Ovary (tissue), 10 donors: ENCODE measurements at places on chromosomes 1 and 21. TPM values are rescaled to one million over a fixed set of nuclear protein-coding genes. Genes with fewer than 3 reads are reported as not detected.
A peak's percentile ranks its signal among the peaks of the same experiment; 100 is the strongest.

DNA sequence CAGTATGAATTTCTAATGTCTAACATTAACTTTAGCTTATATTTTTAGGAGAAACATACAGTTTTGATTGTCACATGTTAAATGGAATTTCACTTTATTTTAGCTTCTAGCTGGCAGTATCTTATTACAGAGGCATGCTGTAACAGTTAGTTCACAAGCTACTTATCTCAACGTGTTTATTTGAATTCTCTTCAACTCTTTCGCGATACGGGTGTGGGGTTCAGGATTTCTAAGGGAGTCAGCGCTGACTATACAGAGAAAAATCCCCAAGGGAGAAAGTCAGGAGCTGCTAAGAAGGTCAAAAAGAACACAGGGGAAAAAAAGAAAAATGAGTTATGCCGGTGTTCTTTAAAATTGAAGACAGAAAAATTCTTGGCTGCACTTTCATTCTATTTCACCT lies 296.2 kb downstream of the VAV3 start:
- H3K4me3 ChIP-seq = no peak overlapping the region
- no peaks in the 10 kb centered on the region for H3K4me1 ChIP-seq
- H3K36me3 ChIP-seq = no peaks in the 10 kb centered on the region
- H3K27me3 ChIP-seq = no peaks in the 10 kb centered on the region
- no peak overlapping the region for H3K27ac ChIP-seq

- no peak overlapping the region for H3K4me3 ChIP-seq
- H3K27me3 ChIP-seq = no peaks in the 10 kb centered on the region
- H3K27ac ChIP-seq = no peak overlapping the region
- peak; percentile 52 for DNase-seq
- H3K4me1 ChIP-seq = no peaks in the 10 kb centered on the region
These were observed 23.3 kb upstream of the GBP2 start for GRCh38 chr1:89149229-89149628.

GRCh38 chr1:41713141-41713540 lies 205.6 kb downstream of the HIVEP3 start:
- DNase-seq = no peak
- no peak overlapping the region for H3K27ac ChIP-seq
- H3K4me1 ChIP-seq = no peaks in the 10 kb centered on the region
- H3K36me3 ChIP-seq = no peaks in the 10 kb centered on the region

- no peaks in the 10 kb centered on the region for H3K36me3 ChIP-seq
- no peak overlapping the region for H3K27ac ChIP-seq
These were observed 21.6 kb upstream of the TRIM45 start for GRCh38 chr1:117143172-117143571.

DNA sequence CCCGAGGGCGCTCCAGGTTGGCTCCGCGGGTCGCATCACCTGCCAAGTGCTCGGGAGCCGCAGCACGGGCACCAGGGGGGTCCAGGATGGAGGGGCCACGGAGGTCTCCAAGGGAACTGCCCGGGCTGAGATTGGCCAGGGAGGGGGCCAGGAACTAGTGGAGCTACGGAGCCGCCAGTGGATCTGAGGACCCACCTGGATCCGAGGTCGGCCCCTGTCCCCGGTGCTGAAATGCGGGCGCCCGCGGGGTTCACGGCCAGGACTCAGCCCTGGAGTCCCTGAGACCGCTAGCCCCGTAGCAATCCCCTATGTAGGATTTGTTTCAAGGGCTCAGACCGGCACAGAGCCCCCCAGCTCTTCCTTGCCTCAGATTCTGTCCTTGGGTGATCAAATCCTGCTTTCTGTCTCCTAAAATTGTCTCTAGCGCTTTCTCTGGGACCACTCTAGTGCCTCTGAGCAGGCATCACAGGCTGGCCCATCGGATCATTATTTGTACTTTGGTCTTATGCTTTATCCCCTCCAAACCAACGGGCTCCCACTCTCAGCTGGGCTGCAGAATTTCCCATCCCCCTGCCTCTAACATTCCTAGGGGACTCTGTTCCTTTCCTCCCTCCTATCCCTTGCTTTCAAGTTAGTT lies 27.3 kb downstream of the KIAA2013 start:
- H3K4me3 ChIP-seq = no peak overlapping the region
- H3K27me3 ChIP-seq = no peaks in the 10 kb centered on the region
- no peak overlapping the region for H3K27ac ChIP-seq
- DNase-seq = no peak

DNA sequence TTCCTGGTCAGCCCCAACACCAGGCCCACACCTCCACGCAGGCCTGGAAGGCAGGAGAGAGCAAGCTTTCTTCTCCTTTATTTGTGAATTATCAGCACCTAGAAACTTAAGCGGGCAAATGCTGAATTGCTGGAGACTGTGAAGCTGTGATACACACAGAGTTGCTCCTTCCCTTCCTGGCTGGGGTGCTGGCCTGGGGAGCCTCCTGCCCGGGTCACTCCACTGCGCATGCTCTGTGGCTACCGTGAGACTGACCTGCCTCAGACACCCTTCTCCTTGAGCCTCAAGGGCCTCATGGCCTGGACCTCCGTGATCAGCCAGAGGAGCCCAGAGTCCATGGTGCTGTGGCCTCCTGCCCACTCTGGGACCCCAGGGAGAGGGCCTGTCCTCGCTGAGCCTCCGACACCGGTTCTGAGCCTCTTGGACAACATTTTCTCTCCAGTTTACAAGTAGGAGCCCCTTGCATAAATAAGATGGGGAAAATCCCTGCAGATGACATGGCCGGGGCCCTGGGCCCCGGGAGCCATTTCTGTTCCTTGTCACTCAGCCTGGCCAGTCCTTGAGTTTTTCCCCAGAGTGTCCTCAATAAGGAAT lies 18.0 kb downstream of the AGPAT3 start:
- H3K27me3 ChIP-seq = no peaks in the 10 kb centered on the region
- H3K4me1 ChIP-seq = peaks cover 11% of the 10 kb centered on the region
- DNase-seq = no peak
- H3K36me3 ChIP-seq = no peaks in the 10 kb centered on the region
- H3K4me3 ChIP-seq = no peak overlapping the region

DNA sequence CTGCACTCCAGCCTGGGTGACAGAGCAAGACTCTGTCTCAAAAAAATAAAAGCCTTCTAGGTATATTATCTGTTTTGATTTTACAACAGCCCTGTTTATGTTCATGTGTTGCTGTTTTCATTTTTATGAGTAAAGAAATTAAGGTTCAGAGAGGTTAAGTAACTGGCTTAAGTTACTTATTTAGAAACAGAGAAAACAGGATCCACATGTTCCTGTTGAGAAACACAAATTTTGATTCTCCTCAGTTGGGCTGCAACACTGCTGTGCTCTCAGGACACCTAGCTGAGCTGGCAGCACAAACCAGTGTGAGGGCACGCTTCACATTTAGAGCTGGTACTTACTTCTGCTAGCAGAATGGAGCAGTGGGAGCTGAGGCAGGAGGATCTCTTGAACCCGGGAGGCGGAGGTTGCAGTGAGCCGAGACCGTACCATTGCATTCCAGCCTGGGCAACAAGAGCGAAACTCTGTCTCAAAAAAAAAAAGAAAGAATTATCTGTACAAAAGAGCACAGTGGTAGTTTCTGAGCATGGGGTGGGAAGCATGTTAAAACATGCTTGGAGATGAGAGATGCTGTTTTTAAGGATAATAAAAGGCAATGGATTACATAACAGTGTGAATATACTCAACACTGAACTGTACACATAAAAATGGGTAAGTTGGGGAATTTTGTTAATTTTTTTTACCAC lies 2.4 kb downstream of the SPRTN start:
- H3K27ac ChIP-seq = no peak overlapping the region
- H3K4me1 ChIP-seq = peaks cover 14% of the 10 kb centered on the region
- no peak for DNase-seq
- H3K36me3 ChIP-seq = no peaks in the 10 kb centered on the region
- H3K4me3 ChIP-seq = no peak overlapping the region

- H3K27me3 ChIP-seq = no peaks in the 10 kb centered on the region
- H3K4me3 ChIP-seq = no peak overlapping the region
- no peak overlapping the region for H3K27ac ChIP-seq
- H3K4me1 ChIP-seq = no peaks in the 10 kb centered on the region
- no peaks in the 10 kb centered on the region for H3K36me3 ChIP-seq
- DNase-seq = no peak
These were observed 24.1 kb downstream of the BCL9 start for GRCh38 chr1:147565189-147565980.

- no peak overlapping the region for H3K27ac ChIP-seq
- no peaks in the 10 kb centered on the region for H3K36me3 ChIP-seq
- H3K27me3 ChIP-seq = no peaks in the 10 kb centered on the region
- DNase-seq = no peak
- H3K4me3 ChIP-seq = no peak overlapping the region
- no peaks in the 10 kb centered on the region for H3K4me1 ChIP-seq
These were observed 22.2 kb downstream of the CITED4 start for GRCh38 chr1:40839943-40840335.

- no peak for DNase-seq
- no peak overlapping the region for H3K27ac ChIP-seq
- H3K36me3 ChIP-seq = no peaks in the 10 kb centered on the region
- no peaks in the 10 kb centered on the region for H3K27me3 ChIP-seq
These were observed 8.7 kb upstream of the SLC2A5 start for GRCh38 chr1:9078015-9078751.

GRCh38 chr1:225769687-225770086 lies 7.9 kb upstream of the SRP9 start:
- no peaks in the 10 kb centered on the region for H3K36me3 ChIP-seq
- H3K4me1 ChIP-seq = peaks cover 32% of the 10 kb centered on the region
- no peak overlapping the region for H3K4me3 ChIP-seq
- no peaks in the 10 kb centered on the region for H3K27me3 ChIP-seq
- H3K27ac ChIP-seq = no peak overlapping the region
- no peak for DNase-seq

DNA sequence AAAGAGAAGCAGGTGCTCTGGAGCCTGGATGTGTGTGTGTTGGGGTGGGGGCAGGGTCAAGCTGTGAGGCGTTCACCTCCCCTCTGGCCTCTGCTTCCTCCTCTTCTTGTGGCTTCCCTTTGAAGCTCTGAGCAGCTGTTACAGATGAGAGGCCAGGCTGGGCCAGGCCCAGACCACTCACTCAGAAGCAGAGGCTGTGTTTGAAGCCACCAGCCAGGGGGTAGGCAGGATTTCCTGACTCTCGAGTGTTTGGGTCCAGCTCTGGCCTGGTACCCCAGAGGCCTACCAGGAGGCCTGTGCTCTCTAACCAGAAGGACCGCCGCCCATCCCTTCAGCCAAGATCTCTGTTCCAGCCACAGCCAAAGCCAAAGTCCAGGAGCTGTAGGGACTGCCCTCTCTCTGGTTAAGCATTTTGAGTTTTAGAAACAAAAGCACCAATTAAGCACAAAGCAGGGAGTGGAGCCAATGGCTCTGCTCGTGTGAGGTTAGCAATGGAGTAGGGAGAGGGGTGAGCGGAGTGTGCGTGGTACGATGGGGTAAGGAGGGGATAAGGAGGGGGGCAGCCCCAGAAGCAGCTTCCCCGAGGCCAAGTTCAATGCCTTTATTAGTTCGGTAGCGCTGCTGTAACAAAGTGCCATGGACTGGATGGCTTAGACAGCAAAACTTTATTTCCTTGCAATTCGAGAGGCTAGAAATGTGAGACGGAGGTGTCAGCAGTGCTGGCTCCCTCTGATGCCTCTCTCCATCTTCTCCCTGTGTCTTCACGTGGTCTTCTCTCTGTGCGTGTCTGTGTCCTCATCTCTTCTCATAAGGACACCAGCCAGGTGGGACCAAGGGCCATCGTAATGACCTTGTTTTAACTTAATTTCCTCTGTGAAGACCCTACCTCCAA lies 20.5 kb downstream of the RCSD1 start:
- H3K27me3 ChIP-seq = no peaks in the 10 kb centered on the region
- no peaks in the 10 kb centered on the region for H3K4me1 ChIP-seq
- no peak for DNase-seq
- no peaks in the 10 kb centered on the region for H3K36me3 ChIP-seq

- no peaks in the 10 kb centered on the region for H3K4me1 ChIP-seq
- H3K27me3 ChIP-seq = no peaks in the 10 kb centered on the region
- no peak overlapping the region for H3K27ac ChIP-seq
- H3K4me3 ChIP-seq = no peak overlapping the region
- no peaks in the 10 kb centered on the region for H3K36me3 ChIP-seq
- DNase-seq = no peak
These were observed 51.2 kb downstream of the RGS4 start for GRCh38 chr1:163120372-163120771.

DNA sequence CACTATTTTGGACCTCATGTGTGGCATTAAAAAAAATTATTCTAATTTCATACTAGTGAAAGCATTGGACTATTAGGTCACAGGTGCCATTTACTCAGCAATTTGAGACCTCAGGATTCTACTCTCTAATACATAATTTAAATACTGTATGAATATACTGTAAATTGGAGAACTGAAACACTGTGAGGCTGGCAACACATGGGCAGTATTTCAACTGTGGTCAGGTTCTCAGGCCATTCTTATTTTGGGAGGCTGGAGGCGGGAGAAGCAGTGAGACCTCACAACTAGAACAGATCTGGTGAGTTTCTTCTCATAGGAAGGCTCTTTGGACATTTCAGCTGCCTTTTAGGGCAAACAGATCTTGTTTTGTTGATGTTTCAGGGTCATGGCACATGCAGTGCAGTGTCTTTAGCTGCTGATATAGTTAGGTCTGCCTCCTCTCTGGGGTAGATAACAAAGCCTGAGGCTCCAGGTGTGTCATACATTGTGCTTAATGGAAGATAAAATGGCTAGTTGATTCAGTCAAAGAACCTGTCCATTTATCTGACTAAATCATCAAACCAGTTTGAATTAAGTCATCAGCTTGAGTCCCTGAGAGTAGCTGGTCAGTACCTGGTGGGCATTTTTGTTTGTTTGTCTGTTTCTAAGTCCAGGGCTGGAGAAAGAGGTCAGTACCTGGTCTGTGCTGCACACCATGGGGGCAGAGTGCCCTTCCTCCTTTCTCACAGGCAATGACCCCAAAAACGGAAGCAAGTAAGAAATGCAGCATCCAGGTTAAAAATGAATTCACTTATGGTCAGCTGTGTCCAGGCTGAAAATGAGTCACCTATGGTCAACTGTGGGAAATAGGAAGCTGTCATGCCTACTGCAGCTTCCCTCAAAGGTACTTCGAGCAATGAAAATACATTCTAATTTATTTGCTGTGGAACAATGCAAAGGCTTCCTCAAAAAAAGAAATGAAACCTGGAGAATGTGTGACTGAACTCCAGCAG lies 216.2 kb downstream of the SDCCAG8 start:
- peaks cover 8% of the 10 kb centered on the region for H3K4me1 ChIP-seq
- DNase-seq = no peak
- no peaks in the 10 kb centered on the region for H3K27me3 ChIP-seq
- H3K27ac ChIP-seq = no peak overlapping the region

DNA sequence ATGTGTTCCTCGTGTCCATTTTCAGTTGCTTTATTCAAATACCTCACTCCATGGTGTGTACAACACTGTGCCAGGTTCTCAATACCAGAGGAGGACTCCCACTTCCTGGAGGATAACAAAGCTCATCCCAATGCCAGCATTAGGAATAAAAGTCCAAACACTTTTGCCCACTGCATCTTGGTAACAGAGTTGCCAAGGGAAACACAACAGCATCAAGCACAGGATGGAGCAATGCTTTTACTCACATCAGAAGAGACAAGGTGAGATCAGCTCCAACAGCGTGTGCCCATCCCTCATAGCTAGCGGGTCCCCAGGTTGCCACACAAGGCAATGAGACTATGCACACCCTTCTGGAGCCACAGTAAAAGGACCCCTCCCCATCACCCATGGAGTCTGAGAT lies 2.9 kb downstream of the KRTAP20-4 start:
- no peak overlapping the region for H3K27ac ChIP-seq
- DNase-seq = no peak
- H3K4me1 ChIP-seq = no peaks in the 10 kb centered on the region

The C1QA gene
- total RNA-seq = 26.8 TPM

The PRDX6 gene
- 224 TPM for total RNA-seq

The ANGPTL1 gene
- total RNA-seq = 48.9 TPM

The CFHR1 gene
- 0.30 TPM for total RNA-seq

The HTR1D gene
- not detected for total RNA-seq

The KLF17 gene
- total RNA-seq = 0.23 TPM

The HCN3 gene
- 2.7 TPM for total RNA-seq

The CYP4Z1 gene
- total RNA-seq = not detected
